ENCODE measurements at places on chromosomes 1 and 21.

DNA sequence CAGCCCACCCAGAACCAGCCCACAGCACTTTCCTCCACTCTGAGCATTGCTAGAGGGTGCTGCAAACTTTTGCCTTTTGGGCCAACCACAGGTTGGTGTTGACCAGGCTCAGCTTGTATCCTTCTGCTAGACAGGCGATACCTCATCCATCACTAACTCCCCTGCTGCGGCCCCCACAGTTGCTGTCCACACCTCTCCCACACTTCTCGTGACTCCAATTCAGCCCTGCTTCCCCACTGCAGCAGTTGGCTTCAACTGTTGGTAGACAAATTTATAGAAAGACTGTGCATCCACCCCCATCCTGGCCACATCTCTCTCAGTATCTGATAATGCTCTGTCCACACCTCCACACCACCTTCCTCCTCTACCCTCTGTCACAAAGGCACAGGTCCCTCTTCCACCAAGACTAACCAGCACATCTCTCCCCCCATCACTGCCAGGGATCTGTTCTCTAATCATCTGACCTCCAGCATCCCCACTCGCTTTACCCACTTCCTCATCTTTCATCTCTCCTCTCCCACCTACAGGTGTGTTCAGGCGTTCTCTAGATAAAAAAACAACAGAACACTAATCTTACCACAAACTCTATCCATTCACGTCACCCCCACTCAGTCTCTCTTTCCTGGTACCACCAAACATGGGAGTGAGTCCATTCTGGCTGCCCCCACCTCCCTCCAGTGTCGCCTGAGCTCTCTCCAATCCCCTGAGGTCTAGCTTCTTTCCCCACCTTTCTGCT, 15.8 kb upstream of the SLC25A44 start:
- DNase-seq, result no peak

DNA sequence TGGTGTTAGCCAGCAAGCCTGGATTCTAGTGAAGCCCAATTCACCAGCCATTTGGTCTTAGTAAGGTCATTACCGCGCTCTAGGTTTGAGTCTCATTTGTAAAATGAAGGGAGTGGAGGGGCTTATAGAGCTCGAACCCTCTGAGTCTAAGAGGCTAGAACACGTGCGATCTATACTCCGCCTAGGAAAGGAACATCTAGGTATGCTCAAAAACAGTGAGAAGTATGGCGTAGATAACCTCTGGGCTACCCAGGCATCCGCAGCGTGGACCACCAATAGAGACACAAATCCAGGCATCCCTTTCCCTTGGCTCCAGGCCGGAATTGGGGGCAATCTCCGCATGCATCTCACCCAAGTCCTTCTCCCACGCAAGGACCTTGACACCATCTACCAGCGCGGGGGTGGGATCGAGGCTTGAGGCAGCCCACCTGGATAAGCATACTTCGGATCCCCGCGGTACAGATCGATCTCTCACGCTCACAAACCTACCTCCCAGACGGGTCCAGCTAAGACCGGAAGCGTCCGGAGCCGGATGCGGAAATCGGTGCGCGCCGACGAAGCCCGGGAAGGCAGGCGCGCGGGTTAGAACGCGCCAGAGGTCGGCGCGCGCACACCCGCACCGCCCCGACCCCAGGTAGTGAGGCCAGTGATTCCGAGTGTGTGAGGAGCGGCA, at the start of gene METTL25B:
METTL25B (plus strand) TSS at position 544 of the 673 bp plus-strand sequence. CDS start 636 bp downstream, outside the sequence.
- DNase-seq, result peak; percentile 73

DNA sequence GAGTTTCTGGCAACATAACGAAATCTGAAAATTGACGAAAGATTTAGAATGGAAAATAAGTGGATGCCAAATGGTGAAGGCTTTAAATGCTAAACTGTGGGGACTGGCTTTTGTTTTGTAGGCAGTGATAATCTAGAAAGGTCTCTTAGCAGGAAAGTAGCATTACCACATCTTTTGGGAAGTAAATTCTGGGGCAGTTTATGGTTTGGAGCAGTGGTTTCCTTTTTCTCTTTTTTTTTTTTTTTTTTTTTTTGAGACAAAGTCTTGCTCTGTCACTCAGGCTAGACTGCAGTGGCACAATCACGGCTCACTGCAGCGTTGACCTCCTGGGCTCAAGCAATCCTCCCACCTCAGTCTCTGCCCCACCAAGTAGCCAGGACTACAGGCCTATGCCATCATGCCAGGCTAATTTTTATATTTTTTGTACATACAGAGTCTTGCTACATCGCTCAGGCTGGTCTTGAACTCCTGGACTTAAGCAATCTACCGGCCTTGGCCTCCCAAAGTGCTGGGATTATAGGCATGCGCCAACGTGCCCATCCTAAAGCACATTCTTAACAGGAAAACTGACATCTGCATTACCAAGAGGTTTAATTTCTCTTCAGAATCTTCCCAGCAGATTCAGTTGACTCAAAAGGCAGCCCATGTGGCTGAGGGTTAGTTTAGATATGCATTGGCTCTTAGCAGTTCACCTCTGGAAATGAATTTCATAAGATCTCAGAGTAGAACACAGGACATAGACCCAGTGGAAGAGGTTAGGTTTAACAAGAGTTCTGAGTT, 32.9 kb downstream of the C21orf91 start:
- no peak for DNase-seq

DNA sequence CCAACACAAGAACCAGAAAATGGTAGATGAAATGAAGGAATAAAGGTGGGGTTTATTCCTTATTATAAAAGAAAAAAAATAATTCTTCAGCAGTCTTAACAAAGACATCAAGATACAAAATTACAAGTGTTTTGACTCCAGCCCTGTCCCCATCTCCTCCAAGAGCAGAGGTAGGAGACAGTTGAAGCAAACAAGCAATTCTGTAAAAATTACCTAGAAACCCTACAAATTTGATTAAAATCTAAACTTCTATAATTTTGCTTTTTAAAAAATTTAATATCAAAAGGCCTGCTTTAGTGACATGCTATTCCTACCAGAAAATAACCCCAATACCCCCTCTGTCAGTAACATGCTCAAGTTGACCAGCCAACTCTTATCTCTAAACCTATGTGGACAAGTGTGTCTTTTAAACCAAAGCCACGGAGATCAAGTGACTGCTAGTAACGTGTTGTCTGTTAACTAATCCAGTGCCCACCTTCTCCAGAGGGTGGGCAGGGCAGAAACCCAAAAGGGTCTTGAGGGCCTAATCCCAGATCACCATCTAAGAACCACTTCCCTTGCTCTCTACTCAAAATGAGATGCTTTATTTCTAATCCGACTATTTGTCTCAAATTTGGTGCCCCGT, 8.4 kb downstream of the GLUL start:
- DNase-seq, result no peak

GRCh38 chr1:30661311-30661710, 62.1 kb downstream of the MATN1 start:
- DNase-seq, result no peak

DNA sequence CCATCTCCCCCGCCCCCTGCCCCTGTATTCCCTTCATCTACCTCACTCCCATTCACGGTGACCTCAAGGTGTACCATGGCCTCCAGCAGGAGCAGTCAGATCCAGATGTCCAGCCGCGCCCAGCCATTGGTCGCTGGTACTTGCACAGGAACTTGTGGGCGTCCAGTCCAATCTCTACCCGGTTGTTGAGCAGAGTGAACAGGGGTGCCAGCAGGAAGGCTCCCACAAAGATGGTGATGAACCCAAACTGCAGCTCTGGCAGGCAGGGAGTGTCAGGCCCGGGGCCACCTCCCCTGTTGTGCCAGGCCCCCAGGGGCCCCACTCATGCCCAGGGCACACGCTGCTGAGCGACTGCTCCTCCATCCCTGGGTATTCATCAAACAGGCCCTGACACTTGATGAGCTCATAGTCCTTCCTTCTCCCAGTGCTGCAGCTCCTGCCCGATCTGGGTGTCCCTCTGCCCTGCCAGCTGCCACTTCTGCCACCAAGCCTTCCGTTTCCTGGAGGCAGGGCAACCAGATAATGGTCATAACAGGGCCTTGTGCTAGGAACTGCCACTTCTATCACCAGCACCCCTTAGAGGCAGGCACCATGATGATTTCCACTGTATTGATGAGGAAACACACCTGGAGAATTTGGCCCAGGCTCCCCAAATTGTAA, 5.7 kb upstream of the ARHGEF19 start:
- no peak for DNase-seq

- DNase-seq, result no peak
Measured at GRCh38 chr1:117842408-117843170, 86.8 kb downstream of the GDAP2 start.

- no peak for DNase-seq
Measured at GRCh38 chr1:174825806-174826205, 173.9 kb upstream of the CACYBP start.

GRCh38 chr1:109974191-109974590, 10.4 kb upstream of the AHCYL1 start:
- no peak for DNase-seq

DNA sequence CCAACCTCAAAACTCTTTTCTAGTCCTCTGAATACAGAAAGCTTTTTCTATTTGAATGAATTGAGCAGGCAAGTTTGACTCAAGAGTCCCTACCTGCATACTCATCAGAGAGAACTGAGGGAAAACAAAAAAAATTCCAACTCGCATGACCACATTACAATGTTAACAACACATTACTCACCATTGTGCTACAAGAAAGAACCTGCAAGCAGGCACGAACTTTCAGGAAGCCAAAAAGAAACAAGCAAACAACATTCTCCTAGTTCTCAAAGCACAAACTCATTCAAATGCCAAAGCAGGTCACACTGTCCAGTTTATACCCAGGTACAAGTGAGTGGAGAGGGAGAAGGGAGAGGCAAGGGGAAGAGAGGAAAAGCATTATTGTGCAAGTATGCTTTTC, 14.6 kb downstream of the OTUD7B start:
- DNase-seq, result peak; percentile 18

- DNase-seq, result no peak
Measured at GRCh38 chr1:27527223-27527889, 37.4 kb upstream of the WASF2 start.

DNA sequence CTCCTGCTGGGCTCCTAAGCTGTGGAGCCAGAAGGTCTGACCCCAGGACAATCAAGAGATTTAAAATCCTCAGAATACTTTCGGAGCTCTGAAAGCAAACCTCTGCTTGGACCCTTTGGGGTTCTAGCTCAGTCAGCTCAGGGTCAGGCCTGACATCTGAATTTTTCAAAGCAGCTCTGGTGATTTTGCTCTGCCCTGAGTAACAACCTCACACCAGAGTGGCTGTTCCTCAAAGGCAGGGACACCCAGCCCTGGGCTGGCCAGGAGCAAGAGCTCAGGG, 11.9 kb downstream of the SLC1A7 start:
- no peak for DNase-seq

- no peak for DNase-seq
Measured at GRCh38 chr1:211783266-211783665, 47.3 kb downstream of the LPGAT1 start.

DNA sequence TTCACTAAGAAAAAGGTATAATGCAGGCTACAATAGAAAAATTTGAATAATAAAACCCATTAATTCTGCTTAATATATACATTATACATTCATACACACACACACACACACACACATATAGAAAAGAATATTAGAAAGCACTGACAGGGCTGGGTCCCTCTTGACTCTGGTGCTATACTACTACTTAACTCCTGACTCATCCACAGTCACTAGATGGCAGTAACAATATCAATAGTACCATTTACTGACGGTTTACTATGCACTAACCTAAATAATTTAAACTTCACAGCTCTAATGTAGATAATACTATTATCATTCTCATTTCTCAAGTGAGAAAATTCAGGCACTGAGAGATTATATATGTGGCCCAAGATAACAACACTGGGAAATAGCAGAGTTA, 87.5 kb downstream of the COP1 start:
- peak; percentile 16 for DNase-seq

DNA sequence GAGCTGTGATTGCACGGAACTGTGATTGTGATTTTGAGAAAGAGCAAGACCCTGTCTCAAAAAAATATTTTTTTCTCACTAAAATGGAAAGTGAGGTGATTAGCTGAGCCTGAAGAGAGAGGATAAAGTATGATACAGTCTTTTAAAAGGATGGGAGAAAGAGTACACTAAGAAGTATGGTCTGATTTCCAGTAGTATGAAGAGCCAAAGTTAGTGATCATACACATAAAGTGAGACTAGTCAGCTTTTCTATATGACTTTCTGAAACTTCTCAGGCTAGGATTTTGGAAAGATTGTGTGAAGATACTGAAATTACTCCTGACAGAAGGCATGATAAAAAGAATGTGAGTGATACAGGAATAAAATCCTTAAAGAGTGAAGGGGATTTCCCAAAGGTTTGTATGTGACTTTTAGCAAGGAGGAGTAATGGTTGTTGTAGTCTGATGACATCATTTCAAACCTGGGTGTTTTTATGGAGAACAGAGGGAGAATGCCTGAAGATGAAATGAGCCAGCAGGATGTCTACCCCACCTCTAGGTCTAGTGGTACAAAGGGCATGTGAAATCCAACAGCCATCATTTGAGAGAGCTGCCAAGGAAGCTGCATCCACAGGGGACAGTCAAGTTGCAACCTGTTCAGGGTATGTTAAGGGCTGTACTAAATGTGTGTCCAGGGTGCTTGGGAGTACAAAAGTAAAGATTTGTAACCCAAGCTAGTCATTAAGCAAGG, 157.7 kb downstream of the PIK3R3 start:
- DNase-seq, result no peak

DNA sequence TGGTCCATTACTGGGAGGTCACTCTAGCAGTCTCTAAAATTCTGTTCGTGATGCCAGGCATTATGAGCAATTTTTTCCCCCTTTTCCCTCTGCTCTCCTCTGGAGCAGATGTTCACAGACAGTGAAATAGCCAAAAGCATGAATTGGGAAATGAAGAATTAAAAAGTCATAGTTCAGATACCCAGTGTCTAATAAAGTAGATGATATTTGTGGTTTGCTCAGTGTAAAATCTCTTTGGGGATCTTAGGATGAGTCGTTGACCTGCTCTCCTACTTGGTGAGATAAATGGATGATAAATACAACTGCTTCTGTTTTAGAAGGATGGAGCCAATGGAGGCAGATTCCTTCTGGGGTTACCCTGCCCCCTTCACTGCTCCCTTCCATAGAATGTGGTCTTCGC, 56.3 kb downstream of the KIAA0040 start:
- DNase-seq, result no peak

DNA sequence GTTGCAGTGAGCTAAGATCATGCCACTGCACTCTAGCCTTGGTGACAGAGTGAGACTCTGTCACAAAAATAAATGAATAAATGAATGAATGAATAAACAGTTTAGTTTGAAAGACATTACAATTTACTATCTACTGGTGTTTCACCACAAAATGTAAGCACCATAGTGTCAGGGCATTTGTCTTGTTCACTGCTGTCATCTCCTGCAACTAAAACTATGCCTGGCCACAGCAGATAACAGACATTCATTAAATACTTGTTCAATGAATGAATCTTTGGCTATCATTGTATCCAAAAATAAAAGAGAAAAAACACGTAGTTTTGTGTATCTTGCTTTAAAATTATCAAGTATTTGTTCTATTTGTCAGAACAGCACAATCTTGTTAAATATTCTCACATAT, 32.5 kb downstream of the SASS6 start:
- DNase-seq, result no peak

DNA sequence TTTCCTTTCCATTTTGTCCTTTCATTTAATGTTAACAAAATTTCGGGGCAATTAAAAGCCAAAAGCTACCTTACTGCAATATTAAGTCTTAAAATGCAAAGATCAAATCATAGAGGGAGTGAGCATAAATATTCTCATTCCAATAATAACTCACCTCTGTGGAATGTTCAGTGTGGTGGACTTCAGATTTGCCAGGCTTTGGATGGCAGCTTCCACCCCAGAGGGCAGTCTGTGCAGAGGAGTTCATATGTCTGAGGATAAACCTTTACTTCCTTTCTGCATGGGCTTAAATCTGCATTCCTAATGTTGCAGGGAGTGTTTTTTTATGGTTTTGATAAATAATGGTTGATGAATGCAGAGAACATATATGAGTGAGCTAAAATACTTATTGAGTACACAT, 16.3 kb downstream of the KIAA0040 start:
- no peak for DNase-seq

- DNase-seq, result no peak
Measured at GRCh38 chr1:32242341-32242851, 4.6 kb upstream of the FAM167B start.
